ENCODE measurements at places on chromosomes 16 and 17.

DNA sequence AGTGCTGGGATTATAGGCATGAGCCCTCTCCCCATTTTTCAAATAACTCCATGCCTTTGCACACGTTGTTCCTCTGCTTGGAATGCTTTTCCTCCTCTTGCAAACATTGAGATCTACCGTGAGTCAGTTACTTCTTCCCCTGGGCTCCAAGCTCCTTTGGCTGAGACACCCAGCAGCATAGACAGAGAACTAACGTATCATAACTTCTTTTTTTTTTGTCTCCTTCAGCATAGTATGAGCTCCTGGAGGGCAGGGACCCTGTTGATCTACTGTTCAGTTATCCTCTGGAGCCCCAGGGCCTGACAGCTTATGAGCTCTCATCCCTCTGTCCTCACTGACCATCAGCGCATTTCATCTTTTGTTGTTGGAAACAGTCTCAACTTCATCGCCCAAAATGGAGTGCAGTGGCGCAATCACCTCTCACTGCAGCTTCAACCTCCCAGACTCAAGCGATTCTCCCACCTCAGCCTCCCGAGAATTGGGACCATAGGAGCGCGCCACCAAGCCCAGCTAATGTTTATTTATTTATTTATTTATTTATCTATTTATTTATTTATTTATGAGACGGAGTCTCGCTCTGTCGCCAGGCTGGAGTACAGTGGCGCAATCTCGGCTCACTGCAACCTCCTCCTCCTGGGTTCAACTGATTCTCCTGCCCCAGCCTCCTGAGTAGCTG lies 2.2 kb downstream of the SPAG7 start:
- DNase-seq = no peak

GRCh38 chr16:88071908-88072307 lies 120.7 kb downstream of the BANP start:
- no peak for DNase-seq

- DNase-seq = no peak
These were observed 116.5 kb upstream of the GOT2 start for GRCh38 chr16:58850678-58851020.

DNA sequence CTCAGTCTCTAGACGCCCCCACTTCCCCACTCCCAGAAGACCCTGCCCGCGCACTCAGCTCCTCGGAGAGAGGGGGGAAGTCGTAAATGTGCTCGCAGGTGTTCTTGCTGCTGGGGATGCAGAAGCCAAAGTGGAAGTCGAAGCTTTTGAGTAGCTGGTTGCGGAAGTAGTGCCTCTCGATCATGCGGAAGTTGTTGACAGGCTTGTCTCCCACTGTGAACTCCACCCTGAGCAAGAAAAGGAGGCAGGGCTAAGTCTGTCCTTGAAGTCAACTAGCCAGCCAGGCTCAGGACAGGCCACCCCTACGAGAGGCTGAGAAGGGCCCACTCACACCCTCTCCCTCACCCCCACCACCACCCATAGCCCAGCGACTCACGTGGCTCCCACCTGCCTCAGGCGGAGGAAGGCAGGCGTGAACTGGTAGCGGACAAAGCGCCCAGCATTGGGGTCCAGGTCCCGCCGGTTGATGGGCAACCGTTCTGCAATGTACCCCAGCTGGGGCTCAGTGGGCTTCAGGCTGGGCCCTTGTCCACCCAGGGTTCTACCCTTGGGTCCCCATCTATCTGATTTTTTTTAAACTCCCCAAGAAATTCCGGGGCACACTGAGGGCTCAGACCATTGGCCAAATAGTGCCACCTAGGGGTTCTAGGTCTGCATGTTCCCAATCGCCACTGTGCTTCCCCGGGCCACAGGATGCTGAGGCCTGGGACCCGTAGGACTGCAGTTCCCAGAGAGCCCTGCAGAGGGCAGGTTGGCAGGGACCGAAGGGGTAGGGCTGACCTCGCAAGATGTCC lies 4.6 kb downstream of the UNC119 start:
- peak; percentile 79 for DNase-seq

DNA sequence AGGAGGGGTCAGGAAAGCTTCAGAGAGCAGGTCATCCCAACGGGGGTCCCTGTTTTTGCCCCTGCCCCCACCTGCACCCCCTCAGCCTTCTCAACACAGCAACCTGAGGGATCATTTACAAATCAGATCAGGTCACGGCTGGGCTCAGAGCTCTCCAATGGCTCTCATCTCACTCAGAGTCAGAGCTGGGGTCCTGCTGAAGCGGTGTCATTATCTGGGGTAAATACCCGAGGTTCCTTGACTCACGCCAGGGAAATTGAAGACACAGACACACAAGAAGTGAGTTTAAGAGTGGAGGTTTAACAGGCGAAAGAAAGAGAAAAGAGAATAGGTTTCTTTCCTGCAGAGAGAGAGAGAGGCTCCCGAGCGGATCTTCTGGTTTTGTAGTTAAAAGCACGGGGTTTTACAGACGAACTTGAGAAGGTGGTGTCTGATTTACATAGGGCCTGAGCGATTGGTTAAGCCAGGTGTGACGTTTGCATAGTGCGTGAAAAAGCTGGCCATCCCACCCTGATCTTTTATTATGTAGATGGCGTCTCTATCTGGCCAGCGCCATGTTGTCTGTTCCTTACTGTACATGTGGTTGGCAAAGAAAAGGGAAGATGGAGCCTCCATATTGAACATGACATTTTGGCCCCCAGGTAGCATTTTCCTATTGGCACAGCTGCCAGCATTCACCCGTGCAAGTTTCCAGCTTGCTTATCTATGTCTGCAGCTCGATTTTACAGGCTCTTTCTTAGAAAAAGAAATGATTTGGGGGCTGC lies 51.4 kb downstream of the WSB1 start:
- DNase-seq = no peak

GRCh38 chr17:67152824-67153223 lies 92.2 kb downstream of the HELZ start:
- no peak for DNase-seq

- peak; percentile 51 for DNase-seq
These were observed at the start of gene TLCD3A for GRCh38 chr17:732067-732901. Gene TLCD3A, plus strand, starts transcription at chr17:732596. Its CDS starts 52 bp downstream, at chr17:732648.

DNA sequence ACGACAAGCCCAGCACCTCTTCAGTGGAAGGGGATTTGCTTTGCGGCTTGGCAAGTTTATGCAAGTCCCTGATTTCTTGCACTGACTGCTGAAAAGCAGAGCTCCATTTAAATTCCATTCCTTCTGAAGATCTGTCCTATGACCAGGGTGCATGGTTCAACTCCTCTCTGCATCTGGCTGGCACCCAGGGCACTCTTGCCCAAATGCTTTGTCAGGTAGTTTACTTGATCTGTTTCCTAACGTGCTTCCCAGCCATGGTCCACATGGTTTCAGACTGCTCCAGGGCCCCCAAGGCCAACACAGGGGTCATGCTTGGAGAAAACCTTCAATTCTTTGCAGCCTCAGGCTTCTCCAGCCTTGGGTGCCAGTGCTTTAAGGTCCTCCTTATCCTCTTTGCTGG lies 11.2 kb upstream of the HP start:
- no peak for DNase-seq
